ENCODE measurements at places on chromosomes 7 and 10.

DNA sequence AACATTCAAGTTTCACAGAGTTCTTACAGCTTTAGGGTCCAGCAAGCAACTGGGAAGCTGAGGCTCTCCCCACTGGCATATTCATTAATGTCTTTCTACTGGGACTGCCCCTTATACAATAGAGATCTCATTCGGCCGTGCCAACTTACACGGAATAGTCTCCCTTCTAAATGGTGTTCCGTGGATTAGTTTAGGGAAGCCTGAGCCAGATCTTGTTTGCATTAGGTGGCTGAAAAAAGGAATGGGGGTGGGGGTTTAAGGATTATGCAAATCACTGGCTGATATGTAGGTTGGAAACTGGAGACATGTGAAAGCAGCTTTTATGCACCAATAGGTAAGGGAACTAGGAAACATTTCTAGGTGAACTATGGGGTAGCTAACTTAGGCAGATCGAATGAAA lies 218.3 kb downstream of the TRIL start:
- no peak for DNase-seq

DNA sequence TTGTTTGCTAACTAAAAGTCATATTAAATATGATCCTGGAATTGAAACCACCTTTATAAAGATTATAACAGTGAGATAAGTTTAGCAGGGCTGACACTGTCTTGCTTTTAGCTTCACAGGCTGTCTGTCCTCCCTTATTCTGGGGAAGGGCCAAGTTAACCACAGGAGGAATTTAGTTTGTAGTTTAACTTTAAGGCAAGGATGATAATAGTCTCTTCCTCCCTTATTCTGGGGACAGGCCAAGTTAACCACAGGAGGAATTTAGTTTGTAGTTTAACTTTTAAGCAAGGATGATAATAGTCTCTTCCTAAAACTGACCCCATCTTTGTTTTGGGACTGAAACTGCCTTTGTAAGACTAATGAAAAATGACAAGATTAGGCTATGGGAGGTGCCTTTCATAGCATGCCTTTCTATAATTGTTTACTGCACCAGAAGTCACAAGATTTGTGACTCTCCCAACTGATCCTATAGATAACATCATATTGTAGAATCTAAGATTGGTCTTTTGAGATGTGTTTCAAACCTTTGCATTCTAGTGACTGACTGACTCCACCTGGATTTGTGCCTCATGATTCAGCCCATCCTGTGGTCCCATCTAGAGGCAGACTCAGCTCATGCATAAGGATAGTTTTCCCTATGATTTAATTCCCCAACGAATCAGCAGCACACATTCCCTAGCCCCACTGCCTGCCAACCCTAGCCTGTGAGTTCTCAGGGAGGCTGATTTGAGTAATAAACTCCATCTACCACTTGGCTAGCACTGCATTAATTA lies 212.0 kb downstream of the MAGI2 start:
- DNase-seq: no peak

DNA sequence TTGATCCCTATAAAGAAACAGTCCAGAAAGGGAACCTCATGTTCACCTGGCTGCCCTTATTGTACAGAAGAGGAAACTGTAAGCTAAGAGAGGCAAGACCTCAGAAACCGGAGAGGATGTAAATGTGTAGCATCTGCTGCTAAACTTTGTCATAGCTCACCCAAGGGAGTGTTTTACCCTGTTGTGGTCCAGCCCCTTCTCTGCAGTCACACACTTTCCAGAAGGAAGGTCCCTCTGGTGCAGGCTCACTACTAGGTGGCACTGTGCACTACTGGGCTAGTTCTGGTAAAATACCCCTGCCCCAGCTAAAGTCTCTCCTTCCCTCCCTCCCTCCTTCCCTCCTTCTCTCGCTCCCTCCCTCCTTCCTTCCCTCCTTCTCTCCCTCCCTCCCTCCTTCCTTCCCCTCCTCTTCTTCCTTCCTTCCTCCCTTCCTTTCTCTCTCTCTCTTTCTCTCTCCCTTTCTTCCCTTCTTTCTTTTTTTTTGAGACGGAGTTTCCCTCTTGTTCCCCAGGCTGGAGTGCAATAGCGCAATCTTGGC lies 42.5 kb upstream of the LCOR start:
- DNase-seq: no peak

GRCh38 chr10:124700293-124701037 lies 43.7 kb downstream of the FAM53B start:
- no peak for DNase-seq

DNA sequence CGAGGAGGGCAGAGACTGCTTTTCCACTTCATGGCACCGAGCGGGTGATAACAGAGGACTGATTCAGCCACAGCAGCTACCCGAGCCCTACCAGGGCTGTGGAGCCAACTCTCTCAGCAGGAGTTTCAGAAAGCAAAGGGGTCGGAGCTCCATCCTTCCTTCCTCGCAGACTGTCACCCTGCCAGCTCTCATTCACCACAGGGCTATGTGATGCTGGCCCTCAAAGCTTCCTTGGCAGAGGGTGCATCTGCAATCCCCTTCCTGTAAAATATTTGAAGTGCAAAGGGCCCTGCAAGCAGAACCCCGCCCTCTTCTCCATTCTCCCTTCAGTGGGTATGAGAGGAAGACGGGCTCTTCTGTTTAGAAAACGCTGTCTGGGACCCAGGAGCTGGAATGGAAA lies 105.3 kb upstream of the LYZL2 start:
- no peak for DNase-seq

GRCh38 chr7:21221130-21221529 lies 206.8 kb upstream of the SP4 start:
- DNase-seq: no peak

DNA sequence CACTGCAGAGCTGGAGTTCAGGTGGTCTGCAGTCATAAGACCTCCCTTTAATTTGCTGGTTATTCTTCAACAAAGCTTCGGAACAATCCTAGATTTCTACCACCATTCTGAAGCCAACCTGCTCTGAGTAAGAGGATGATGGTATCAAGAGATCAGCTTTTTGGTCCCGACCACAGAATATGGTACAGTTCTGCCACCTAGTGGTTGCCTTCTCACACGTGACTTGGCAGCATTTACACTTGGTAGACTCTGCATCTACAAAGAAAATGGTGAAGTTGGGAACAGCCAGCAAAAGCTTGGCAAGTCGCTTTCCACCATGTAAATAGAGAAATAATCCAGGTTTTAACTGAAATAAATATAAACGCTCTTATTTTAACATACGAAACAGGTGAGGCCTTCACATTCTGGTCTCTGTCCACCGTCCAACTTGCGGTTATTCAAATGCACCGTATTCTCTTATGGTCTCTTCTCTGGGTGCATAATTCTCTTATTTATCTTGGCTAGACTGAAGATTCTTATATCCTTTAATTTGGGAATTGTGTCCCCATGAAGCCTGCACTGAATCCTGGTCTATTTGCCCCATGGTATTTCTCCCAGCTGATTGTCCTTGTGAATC lies 173.9 kb upstream of the GRM3 start:
- DNase-seq: no peak

GRCh38 chr10:104329735-104330134 lies 8.5 kb downstream of the ITPRIP start:
- DNase-seq: no peak

DNA sequence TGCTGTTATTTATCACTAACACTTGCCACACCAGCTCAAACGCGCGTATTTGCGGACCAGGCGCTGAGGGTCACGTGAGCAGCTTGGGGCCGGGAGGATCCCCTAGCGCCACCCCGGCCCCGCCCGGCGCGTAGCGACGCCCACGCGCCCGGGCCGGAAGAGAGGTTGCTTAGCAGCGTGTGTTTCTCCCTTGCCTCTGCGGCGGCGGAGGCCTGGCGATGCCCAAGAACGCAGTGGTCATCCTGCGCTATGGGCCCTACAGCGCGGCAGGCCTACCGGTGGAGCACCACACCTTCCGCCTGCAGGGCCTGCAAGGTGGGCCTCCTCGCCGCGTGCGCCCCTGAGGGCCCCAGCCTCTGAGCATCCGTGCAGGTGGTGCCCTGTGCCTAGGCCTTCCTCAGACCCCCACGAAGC lies at the start of gene C10orf53:
C10orf53 (plus strand) TSS at position 172 of the 414 bp plus-strand sequence; CDS start at position 219, 47 bp downstream.
- no peak for DNase-seq

GRCh38 chr7:82212466-82212865 lies 231.1 kb downstream of the CACNA2D1 start:
- DNase-seq: no peak

- peak; percentile 77 for DNase-seq
Measured at GRCh38 chr7:151087245-151088018, 1.2 kb downstream of the AGAP3 start.

DNA sequence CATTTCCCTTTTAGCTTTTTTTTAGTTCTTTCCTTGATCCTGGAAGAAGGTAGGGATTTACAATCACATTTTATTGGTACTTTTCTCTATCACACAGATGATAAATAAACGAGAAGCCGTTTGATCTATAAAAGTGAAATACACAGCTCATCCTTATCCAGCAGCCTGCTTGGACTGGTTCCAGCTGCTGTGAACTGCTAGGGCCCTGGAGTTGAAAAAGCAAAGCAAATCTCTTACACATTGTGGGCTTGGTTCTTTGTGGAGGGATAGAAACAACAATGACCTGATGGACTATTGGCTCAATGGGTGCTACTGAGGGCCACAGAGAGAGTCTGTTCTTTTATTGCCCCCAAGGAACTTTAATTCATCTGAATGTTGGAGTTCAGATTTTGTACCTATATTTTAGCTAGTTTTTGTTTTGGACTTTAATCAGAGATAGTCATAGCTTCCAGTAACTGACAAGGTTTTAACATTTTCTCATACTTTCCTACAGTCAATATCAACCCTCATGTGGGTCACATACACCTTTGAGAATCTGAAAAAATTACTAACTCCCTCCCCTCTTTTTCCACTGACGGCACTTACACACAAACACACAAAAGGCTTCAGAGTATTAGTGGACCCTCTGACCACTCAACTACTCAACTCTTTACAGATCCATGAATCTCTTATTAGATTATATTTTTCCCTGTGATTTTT lies 91.6 kb upstream of the CCDC6 start:
- DNase-seq: no peak

DNA sequence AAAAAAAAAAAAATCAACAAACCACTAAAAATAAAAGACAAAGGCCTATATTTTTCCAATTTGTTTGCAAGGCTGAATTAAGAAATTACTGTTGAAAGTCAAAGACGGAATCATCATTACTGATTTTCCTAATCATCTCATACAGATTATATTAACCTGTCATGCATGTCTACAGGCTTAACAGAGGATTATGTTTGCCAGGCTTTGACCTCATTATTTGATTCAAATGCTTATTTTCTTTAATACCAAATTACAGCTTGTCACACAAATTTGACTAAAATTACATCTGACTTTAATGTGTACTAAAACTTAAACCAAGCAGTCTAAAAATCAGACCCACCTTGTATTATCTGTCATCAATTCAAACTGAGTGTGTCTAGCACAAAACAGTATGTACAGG lies 21.2 kb downstream of the KIF5B start:
- DNase-seq: no peak

DNA sequence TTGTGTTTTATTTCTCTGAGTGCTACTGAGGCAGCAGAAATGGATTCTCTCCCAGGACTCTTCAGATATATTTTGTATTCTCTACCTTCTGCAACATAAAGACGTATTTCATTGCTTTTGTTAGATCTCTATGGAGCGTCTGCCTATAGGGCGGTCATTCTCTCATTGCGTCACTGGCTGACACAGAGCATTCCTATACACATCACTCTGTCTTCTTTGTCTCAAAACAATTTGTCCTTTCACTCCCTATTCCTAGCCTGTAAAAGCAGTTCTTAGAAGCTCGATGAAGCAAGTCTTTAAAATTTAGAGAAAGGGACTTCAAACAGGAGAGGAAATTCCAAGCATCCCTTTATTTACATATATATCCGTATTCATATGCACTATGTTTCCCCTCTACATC lies 120.6 kb downstream of the CPED1 start:
- DNase-seq: no peak

- no peak for DNase-seq
Measured at GRCh38 chr10:23585186-23585585, 146.3 kb downstream of the OTUD1 start.

- DNase-seq: no peak
Measured at GRCh38 chr7:116446212-116446855, 53.2 kb upstream of the CAV2 start.

GRCh38 chr7:135185471-135186260 lies 15.2 kb upstream of the CYREN start:
- peak; percentile 50 for DNase-seq

DNA sequence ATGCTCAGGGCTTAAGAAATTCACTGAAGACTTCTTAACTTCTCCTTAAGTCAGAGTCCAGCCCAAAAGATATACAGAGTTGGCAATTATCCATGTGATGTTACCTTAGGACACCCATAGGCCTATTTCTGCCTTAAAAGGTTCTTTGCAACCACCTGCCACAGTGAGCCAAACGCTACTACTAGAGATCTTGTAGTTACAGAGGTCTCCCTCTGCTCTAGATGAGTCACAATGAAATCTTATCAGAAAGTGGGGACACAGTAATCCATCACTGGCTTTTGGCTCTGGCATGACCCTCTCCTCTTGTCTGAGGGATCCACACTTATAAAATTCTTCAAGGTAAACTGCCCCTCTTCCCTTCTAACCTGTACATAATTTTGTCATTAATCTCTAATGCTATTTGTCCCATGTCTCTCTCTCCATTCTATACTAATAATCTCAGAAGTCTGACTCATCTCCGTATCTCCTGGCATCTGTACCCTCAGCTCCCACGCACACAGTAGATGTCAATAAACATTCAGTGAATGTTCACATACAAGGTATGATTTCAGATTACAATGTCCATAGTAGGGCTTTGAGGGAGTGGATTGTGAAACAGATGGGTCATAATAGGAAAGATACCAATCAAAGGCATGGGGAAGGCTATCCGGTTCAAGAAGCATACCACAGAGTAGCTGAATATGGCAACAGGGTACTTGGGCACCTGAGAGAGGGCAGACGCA lies 112.1 kb downstream of the SGMS1 start:
- DNase-seq: no peak

GRCh38 chr10:14844948-14845347 lies 6.8 kb downstream of the HSPA14 start:
- DNase-seq: no peak

DNA sequence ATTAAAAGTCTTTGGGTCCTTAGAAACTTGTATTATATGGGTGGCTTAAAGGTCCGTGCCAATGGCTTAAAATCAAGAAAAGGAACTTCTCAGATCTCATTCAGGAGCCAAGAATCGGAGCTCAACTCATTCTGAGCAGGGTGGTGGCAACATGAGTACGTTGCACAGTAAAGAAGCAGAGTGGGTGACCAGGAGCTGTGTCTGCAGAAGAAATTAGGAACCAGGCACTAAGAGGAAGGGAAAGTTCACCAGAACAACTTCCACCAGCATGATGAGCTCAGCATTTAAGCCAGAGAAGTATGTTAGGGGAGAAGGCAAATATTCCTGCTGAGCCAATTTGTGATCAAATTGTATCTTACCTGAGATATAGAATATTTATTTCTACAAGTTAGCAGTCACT lies 236.0 kb upstream of the NRP1 start:
- no peak for DNase-seq

DNA sequence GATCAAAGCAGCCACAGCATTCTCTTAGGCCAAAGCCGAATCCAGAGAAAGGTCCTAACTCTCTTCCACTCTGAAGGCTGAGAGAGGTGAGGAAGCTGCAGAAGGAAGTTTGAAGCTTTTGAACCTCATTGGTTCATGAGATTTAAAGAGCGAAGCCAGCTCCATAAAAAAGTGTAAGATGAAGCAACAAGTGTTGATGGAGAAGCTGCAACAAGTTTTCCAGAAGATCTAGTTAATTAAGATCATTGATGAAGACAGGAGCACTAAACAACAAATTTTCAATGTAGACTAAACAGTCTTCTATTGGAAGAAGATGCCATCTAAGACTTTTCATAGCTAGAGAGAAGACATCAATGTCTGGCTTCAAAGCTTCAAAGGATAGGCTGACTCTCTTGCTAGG lies 17.7 kb upstream of the GALNTL5 start:
- DNase-seq: no peak
